GM23248 (cell line): ENCODE measurements at places on chromosomes 7 and 10.

GRCh38 chr7:95473276-95473985, 12.3 kb upstream of the ASB4 start:
- no peak for DNase-seq

- no peak for DNase-seq
These were observed 97.1 kb downstream of the JCAD start for GRCh38 chr10:29962166-29962850.

GRCh38 chr7:36532981-36533499, 143.4 kb downstream of the ANLN start:
- no peak for DNase-seq

GRCh38 chr10:104016661-104017060, 49.7 kb downstream of the SLK start:
- DNase-seq, result no peak

- DNase-seq, result no peak
These were observed 24.5 kb downstream of the LRRC4 start for GRCh38 chr7:128006550-128007302.

GRCh38 chr7:126608339-126608776, 644.4 kb downstream of the GRM8 start:
- peak; percentile 1 for DNase-seq

DNA sequence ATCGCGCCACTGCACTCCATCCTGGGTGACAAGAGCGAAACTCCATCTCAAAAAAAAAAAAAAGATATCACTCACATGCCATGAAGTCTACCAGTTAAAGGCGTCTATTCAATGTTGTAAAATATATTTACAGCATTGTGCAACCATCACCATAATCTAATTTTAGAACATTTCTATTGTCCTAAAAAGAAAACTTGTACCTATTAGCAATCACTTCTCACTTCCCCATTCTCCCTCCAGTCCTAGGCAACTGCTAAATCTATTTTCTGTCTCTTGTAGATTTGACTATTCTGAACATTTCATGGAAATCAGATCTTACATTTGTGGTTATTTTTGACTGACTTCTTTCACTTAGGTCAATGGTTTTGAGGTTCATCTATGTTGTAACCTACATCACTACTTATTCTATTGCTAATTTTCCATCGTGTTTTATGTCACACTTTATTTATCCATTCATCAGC, 25.2 kb upstream of the OTUD1 start:
- no peak for DNase-seq

GRCh38 chr10:60921633-60922032, 22.4 kb downstream of the RHOBTB1 start:
- DNase-seq, result no peak

DNA sequence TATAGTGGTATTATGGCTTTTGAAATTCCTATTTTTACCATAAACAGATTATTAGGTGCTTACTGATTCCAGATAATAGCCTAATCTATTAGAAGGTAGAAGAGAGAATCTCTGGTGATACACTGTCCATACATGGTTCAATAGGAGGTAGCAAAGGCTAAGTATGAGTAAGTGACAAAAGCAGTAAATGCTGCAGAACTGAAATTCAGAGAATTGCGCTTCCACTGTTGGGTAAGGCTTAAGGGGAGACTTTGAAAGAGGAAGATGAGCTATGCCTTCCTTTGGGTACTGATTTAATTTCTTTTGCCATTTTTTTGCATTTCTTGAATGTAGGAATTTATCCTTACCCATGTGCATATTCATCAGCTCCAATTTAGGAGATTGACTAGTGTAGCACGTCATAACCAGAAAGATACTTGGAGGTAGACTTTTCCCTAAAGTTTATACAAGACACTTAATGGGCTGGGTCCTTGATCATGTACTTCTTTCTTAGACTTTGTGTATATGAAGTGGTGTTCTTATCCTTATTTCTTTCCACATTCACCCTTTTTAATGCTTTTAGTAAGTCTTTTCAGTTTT, 15.3 kb downstream of the MKLN1 start:
- no peak for DNase-seq

DNA sequence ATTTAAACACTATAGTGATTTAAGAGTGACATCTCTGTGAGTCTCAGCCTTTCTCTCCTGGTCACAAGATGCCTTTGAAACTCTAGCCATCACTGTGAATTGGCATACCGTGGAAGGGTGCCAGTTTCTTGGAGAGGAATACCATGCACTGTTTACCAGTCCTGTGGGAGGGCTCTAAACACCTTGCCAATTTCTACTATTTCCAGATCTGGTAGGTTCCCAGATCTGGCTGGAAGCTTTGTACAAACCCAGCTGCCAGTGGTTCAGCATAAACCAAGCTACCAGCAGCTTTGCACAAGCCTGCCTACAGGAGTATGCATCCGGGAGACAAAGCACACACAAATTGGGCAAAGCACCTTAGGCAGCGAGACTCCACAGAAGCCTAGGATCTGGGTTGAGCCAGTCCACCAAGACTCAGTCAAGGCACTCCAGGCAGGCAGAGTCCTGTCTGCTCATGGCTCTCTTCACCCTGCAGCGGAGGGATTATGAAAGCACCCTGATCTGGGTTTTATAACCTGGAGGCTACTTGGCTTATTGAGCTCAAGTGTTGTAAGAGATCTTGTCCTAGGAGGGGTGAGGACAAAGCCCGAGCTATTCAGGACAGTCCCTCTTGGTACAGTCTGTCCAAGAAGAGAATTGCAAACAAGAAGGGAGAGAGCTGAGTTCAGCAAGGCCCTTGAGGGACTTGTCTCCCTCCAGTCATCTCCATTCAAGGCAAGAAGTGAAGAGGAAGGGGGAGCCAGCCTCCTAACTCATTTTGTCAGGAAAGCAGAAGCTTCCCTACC, 23.6 kb downstream of the MCM10 start:
- no peak for DNase-seq

GRCh38 chr10:43138757-43139241, 554 bp downstream of the CSGALNACT2 start:
- DNase-seq, result peak; percentile 69

GRCh38 chr10:63653747-63654146, 132.5 kb downstream of the REEP3 start:
- no peak for DNase-seq

- peak; percentile 50 for DNase-seq
These were observed 126.4 kb upstream of the ZNF746 start for GRCh38 chr7:149624006-149624405.

GRCh38 chr7:23468526-23469149, 1.7 kb downstream of the IGF2BP3 start:
- no peak for DNase-seq

- DNase-seq, result no peak
These were observed 90.4 kb upstream of the IGFBP3 start for GRCh38 chr7:46011501-46011900.

DNA sequence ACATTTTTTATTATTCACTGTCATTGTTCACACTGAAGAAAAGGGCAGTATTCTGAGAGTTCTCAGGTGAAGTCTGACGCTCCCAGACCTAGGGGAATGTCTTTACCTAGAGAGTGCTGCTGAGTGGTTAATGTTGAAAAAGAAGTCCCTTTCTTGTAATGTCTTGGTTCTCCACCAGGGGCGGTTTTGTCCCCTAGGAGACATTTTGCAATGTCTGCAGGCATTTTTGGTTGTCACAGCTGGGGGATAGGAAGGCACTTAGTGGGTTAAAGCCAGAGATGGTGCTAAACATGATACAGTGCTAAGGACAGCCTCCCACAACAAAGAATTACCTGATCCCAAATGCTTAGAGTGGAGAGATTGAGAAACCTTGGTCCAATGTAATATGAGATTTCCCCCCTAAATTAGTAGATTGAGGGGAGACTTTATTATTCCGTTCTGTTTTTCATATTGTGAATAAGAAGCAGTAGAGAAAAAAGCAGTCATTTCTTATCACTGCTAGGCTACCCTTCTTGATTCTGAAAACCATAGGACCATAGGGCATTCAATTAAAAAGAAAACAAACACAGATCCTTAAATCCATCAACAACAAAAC, 13.1 kb downstream of the UMAD1 start:
- peak; percentile 23 for DNase-seq

DNA sequence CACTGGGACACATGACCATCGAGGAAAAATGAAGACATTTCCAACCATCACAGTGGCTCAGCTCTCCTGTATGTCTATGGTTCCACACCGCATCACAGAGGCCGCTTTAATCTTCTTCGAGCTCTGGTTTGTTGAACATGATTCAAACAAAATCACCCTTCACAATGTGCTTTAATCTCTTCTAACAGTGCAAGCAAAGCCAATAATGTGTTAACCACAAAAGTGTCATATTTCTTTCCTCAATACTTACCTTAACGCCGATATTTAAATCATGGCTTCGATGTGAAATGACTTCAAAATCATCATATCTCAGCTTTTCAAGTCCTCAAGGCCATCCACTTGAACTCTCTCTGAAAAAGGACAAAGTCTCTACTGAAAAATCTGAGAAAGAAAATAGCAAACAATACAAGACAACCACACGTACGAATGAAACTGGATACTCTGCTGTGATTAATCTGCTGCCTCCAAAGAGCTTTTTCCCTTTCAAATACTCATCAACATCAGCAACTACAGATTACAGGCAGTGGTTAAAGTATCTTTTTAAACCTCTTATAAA, 23.0 kb upstream of the SVIL start:
- no peak for DNase-seq

- peak; percentile 55 for DNase-seq
These were observed 4.8 kb upstream of the POLR1F start for GRCh38 chr7:19713676-19714075.

GRCh38 chr7:117084286-117084685, 131.0 kb downstream of the ST7 start:
- no peak for DNase-seq

GRCh38 chr10:51430506-51430905, 268.9 kb downstream of the CSTF2T start:
- DNase-seq, result no peak

DNA sequence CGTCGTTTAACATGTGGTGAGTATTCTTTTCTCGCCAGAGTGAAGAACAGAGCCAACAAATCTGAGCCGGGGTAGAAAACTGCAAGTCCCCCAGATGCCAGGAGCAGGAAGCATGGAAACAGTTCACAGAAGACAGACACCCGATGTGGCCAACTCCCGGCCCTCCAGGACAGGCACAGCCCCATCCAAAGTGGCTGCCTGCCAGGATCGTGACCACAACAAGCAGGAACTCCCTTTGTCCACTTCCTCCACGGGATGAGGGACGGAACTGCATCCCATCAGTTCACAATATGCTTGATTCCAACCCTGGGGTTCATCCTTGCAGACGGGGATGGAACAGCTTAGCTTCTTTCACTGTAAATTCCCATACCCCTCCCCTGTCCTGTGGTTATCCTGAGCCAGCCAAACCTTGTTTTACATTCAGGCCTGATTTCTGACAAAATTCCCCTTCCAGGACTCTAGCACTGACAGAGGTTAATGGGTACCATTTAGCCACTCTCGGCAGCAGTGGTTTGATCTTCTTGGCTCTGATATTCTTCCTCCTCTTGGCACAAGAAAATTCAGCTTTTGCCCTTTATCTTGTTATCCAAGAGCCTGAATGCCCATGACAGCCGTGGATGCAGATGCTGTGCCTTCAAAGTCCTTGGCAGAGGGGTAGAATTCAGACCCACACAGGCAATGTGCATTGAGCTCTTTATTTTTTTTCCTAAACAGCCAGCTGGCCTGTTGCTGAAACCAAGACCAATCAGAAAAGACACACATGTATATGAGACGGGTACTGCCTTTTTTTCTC, 105.5 kb upstream of the FAM204A start:
- DNase-seq, result peak; percentile 44

DNA sequence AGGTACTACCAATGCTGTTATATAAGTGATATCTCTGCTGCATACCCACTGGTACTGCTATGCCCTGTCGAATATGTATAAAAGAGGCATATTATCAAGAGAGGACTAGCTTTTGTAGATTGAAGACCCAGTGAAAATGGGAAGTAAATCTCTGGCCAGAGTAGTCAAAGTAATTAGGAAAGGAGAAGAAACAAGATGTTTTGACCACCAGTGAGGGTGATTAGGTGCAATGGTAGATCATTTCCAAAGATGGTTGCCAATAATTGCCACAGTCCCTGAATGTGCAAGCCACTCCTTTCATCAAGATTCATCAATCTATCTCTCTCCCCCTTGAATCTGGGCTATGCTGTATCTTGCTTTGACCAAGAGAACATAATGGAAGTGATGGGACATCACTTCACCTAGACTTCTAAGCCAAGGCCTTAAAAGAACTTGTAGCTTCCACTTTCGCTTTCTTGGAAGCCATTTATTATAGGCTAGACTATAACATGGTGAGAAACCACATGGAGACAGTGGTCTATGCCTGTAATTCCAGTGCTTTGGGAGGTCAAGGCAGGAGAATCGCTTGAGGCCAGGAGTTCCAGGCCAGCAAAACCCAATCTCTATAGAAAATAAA, 52.6 kb upstream of the ST8SIA6 start:
- DNase-seq, result no peak

- DNase-seq, result no peak
These were observed 56.3 kb downstream of the NUDCD3 start for GRCh38 chr7:44434201-44434600.
